ENCODE measurements at places on chromosomes 2 and 18. TPM values are rescaled to one million over a fixed set of nuclear protein-coding genes. Genes with fewer than 3 reads are reported as not detected.

Gene SCRN3
- total RNA-seq: 25.8 TPM

Gene ALK
- 0.90 TPM for total RNA-seq

Gene CTAGE1
- total RNA-seq: not detected

Gene STPG4
- 2.6 TPM for total RNA-seq

Gene GALNT5
- 0.42 TPM for total RNA-seq

Gene RAX
- total RNA-seq: not detected

Gene CMPK2
- 9.2 TPM for total RNA-seq

Gene LOXHD1
- not detected for total RNA-seq

Gene SP140
- 1.1 TPM for total RNA-seq

DNA sequence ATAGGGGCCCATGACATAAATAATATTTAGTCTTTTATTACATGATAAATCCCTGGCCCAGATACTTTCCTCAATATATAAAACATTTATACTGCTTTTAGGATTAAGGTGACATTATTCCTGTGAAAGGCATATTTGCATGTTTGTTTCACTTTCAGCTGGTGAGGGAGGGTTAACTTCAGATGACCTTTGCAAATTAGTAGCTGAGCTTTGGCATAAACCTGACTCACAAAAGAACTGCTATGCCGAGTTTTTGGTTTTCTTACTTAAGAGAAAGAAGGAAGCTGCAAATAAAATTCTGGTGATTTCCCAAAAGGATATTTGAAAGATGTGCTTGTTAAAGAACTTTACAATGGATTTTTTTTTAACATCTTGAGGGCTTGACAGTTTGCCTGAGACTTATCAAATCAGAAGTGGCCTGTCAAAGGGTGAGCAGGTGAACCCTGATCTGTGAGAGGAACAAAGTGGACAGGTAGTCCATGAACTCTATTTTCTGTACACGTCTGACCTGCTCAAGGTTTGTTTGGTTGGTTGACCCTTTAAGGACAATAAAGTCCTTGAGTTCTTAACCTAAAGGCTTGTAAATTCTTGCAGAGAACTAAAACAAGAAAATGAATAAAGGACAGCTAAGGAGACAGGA, 93.5 kb downstream of the FAM124B start:
- no peak for DNase-seq

- no peak for DNase-seq
Measured at GRCh38 chr2:96694816-96695455, 44.9 kb downstream of the LMAN2L start.

- no peak for DNase-seq
Measured at GRCh38 chr2:127034051-127034450, 72.9 kb downstream of the BIN1 start.

GRCh38 chr2:112050316-112050715, 4.8 kb upstream of the TMEM87B start:
- no peak for DNase-seq

DNA sequence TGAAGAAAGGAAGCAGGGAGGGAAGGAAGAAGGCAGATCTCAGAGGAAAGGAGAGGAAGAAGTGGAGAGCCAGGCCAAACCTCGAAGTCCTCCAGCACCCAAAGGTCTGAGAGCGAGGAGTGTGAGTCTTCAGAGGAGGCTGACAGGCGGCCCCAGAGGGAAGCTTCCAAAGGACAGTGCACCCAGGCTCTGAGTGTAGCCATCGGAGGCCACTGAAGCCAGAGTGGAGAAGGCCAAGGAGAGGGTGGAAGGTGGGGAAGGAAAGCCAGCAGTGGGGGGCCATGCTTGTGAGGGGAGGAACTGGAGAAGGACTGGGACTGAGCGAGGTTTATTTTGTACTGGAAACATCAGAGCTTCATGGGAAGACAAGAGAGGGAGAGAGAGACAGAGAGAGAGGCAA, 6.0 kb downstream of the ATP6V1B1 start:
- DNase-seq: no peak

GRCh38 chr2:52934323-52934898, 833.2 kb upstream of the CHAC2 start:
- no peak for DNase-seq

GRCh38 chr2:170967553-170967952, 38.5 kb downstream of the GORASP2 start:
- no peak for DNase-seq

DNA sequence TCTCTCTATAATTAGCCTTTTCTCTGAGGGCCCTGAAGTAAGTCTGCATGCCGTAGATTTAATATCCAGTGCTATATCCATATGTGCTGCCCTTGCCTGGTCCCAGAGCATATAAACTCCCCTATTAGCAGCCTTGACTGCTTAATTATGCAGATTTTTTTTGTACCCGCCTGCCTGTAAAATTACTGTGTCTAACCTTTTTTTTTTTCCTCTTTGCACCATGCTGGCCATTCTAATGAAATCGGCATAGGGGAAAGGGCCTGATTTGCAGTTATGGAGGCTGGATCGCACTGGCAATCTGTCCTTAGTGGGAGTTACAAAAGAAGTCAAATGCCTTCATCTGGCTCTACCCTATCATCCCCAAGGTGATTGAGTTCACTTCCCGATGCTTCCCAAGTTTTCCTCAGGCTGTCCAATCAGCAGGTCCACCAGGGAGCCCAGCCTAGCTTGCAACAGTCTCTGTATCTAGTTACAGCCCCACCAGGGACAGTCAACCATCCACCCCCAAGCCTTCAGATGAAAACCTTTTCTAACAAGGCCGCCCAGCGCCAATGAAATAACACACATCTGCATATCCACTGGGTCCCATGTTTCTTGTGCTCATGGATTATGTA, 239.0 kb downstream of the ZNF521 start:
- DNase-seq: no peak

GRCh38 chr18:40414155-40414754, 1540.8 kb upstream of the PIK3C3 start:
- no peak for DNase-seq

GRCh38 chr2:9174771-9175437, 31.7 kb upstream of the ASAP2 start:
- DNase-seq: no peak

DNA sequence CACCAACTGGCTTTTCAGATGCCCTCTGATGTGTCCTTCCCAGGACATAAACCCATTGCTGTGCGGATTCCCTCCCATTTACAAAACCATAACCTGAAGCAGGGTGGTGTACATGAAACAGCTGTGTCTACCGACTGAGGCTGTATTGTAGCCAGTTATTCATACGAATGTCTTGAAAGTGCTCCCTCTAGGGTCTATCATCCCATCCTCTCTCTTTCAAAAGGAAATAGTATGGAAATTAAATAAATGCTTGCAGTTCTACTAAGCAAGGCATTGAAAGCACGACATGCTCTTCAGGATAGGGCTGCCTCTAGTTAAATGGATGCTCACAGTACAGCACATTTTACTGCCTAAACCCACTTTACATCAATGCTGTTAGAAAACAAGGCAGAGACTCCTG, 112.2 kb upstream of the PXDN start:
- DNase-seq: no peak

DNA sequence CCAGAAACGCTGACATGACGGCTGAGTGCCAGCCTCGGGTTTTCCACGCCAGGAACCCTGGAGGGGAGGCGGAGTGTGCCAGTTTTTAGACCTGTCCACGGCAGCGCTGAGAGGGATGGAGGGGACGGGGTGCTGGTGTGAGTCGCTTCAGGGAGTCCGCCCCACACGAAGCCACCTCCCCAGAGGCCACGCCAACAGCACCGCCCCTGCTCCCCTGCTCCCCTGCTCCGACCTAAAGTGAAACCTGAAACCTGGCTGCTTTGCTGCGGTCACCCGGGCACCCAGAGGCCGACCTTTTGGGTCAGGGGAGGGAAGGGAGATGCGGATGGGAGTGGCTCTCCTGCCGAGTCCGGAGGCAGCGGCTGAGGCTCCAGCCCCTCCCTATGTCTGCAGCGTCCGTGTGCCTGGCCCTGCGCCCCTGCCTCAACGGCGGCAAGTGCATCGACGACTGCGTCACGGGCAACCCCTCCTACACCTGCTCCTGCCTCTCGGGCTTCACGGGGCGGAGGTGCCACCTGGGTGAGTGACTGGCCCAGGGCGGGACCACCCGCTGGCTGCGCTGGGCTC, 38.1 kb downstream of the SNED1 start:
- DNase-seq: no peak

DNA sequence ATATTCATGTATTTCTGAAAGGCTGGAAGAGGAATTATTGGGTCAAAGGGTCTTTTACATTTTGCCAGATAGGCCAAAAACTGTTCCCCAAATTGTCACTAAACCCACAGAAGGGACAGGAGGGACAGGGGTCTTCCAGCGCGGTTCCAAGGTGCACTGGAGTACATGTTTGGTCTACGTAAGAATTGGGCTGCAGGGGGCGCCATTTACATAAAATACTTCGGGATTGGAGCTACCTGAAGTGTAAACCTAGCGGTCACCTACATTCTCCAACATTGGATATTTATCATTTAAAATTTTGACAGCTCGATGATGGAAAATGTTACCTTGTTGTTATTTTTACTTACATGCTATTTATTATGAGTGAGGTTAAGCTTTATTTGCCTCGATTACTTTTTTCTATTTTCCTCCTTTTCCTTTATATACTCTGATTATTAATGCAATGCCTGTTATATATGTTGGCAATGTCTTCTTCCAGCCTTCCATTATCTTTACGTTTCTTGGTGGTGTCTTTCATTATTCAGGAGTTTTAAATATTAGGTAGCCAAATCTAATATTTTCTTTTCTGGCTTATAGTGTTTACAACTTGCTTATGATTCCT, 43.0 kb upstream of the RAB6C start:
- no peak for DNase-seq
